Activated naive CD4-positive, alpha-beta T cell (primary cell): ENCODE measurements at places on chromosomes 16 and 17.

DNA sequence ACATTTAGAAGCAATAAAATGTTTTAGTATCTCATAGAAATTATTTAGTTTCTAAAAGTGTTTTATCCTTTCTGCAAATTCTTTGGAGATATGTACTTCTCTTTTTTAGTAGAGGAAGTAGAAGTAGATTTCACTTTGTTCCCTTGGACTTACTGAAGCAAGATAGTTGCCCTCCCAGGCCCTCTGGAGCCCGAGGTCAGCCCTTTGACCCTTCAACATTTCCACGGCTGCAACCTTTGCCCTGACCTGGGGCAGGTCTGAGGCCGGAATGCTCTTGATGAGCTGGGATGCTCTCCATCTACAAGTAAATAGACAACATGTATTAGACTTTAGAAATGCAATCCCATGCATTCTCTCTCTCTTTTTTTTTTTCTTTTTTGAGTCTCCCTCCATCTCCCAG, 167.5 kb downstream of the CDK5R1 start:
- no peak for DNase-seq

GRCh38 chr16:1429631-1430030, 1.2 kb upstream of the PERCC1 start:
- DNase-seq = no peak

DNA sequence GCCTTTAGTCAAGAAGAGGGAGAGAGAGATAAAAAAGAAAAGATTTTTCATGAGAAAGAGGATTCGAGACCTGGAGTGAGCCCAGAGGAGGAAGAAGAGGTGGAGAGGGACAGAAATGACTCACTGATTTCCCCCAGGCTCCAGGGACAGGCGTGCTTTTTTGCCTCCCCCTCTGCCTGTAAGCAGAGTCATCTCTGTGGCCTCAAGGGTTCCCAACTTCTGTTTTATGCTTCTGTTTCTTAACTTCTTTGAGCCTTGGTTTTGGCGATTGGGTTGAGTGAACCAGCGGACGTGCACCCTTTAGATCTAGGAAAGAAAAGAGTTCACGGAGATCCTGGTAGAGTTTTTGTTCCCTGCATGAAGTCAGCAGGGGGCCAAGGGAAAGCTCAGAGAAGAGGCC, 147.9 kb upstream of the NOL11 start:
- DNase-seq = no peak

DNA sequence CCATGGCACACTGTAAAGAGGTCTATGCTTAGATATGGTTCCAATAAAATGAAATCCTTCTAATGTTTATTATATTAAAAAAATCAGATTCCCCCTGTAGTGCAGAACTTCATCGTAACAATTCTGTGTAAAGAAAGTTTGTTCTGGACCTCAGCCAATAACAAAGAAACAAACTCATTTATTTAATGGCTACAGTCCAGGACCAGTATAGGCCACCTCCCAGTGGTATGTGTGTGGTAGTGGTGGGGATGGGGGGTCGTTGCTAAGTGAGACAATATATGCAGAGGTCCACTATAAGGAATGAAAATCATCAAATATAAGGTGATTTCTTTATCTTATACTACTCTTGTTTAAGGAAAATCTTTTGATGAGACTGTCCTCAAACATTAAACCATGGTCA, 136.4 kb downstream of the CDK5R1 start:
- DNase-seq = no peak

GRCh38 chr17:1568950-1569810, 6.6 kb upstream of the PITPNA start:
- no peak for DNase-seq
